ENCODE measurements at places on chromosomes 5 and 9. TPM values are rescaled to one million over a fixed set of nuclear protein-coding genes. Genes with fewer than 3 reads are reported as not detected.

Gene PPP3R2
- polyA plus RNA-seq = 0.01 TPM

Gene GOLGA1
- 19.0 TPM for polyA plus RNA-seq

Gene OR1Q1
- polyA plus RNA-seq = not detected

Gene TERT
- 4.0 TPM for polyA plus RNA-seq

Gene DCANP1
- 0.45 TPM for polyA plus RNA-seq

Gene FGFR4
- polyA plus RNA-seq = 97.0 TPM

GRCh38 chr5:16081376-16081955 lies 98.1 kb downstream of the MARCHF11 start:
- H3K27me3 ChIP-seq = no peaks in the 10 kb centered on the region
- no peaks in the 10 kb centered on the region for H3K36me3 ChIP-seq
- no peaks in the 10 kb centered on the region for H3K4me1 ChIP-seq

DNA sequence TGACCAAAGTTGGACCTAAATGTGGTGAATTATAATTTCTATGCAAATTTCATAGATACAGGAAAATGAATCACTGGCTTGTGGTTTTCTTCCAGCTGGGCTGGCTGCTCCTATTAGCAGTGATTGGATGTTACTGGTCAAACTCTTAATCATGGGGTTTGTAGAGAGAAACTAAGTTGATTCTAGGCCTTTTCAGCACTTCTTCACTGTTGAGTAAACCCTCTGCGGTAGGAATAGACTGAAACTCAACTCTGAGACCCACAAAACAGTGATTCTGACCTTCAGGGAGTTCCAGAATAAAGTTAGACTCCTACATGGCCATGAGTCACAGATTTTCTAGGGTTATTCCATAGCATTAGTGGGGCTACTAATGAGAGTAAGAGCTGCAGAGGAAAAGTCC lies 47.9 kb upstream of the FKTN start:
- no peak overlapping the region for H3K4me3 ChIP-seq
- H3K36me3 ChIP-seq = peaks cover 7% of the 10 kb centered on the region
- no peaks in the 10 kb centered on the region for H3K27me3 ChIP-seq
- DNase-seq = no peak

DNA sequence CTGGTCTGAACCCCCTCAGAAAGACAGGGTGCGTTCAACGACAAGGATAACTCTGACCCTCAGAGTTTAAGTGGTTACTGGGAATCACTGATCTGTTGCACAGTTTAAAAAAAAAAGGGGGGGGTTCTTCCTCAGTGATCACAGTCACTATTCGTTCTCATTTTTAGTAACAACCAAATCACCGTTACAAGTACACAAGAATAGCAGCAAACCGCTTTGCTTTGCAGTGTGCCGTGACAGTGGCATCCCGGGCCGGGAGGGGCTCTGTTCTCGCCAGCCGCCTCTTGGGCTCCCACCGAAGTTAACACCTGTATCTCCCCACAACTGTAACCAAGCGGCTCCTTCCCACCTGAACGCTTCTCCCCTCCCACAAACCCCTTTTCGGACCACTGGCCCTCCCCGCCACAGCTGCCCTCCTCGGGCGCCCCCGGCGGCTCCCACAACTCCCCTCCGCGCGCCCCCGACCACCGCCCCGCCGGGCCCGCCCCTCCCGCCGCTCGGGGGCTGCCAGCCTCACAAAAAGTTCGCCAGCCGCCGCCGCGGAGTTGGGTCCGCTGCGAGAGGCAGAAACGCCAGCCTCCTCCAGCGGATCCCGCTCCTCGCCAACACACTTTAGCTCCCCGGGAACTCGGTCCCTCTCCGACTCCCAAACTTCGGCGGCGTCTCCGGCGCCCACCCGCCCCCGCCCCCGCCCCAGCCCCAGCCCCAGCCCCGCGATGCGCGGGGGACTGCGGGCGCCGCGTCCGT lies 1.2 kb downstream of the SSBP2 start:
- H3K27me3 ChIP-seq = no peaks in the 10 kb centered on the region
- H3K36me3 ChIP-seq = no peaks in the 10 kb centered on the region
- peak overlapping the region; percentile 0 for H3K27ac ChIP-seq

- no peak for DNase-seq
- H3K4me3 ChIP-seq = no peak overlapping the region
- no peaks in the 10 kb centered on the region for H3K27me3 ChIP-seq
- H3K4me1 ChIP-seq = no peaks in the 10 kb centered on the region
These were observed 111.5 kb downstream of the KDM4C start for GRCh38 chr9:6869081-6869948.

All from large intestine (tissue), 12 donors.